T47D (cell line): ENCODE measurements at places on chromosomes 5 and 9.

GRCh38 chr5:66889056-66889455 lies 292.9 kb downstream of the MAST4 start:
- DNase-seq, result no peak

GRCh38 chr9:36913393-36914211 lies 120.5 kb downstream of the PAX5 start:
- DNase-seq, result no peak

DNA sequence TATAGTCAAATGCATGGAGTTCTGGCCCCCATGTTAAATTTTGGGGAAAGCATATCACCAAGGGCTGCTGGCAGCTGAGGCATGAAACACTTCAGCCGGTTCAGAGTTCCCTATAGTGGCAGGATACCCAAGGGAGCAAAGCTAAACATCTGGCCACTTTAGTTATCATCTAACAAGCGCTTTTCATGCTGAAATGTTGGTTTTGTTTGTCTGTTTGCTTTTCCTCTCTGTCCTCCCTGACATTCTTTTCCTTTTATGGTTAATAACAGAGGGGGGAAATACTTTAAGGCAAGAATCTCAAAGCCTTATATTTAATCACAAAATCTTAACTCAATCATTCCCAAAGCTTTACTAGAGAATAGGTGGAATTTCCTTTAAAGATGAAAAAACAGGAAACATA lies 11.9 kb downstream of the APBA1 start:
- no peak for DNase-seq

- no peak for DNase-seq
These were observed 108.3 kb downstream of the EPB41L4A start for GRCh38 chr5:112310746-112311145.

DNA sequence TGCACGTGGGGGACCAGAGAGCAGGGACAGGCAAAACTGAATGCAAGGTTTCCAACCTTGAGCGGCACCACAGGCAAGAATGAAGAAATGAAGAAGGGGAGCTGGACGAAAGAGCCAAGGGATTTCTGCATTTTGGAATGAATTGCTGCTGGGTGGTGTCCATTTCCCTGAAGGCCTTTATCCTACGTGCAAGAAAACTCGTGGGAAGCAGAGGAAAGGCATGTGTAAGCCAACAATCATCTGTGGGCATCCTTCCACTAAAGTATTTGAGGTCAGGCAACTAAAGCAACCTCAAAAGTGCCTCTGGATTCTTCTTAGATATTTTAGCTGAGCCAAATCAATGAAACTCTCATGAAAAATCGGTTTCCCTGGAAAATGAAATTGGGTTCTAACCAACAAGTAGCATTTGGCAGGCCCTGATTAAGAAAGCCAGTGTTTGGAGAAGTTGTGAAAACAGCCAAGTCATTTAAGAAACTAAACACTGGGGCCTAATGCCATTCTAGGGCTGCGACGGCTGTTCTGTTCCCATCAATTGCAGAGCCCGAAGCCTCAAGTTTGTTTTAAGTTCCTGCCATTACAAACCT lies 4.7 kb upstream of the TGFBI start:
- DNase-seq, result no peak

DNA sequence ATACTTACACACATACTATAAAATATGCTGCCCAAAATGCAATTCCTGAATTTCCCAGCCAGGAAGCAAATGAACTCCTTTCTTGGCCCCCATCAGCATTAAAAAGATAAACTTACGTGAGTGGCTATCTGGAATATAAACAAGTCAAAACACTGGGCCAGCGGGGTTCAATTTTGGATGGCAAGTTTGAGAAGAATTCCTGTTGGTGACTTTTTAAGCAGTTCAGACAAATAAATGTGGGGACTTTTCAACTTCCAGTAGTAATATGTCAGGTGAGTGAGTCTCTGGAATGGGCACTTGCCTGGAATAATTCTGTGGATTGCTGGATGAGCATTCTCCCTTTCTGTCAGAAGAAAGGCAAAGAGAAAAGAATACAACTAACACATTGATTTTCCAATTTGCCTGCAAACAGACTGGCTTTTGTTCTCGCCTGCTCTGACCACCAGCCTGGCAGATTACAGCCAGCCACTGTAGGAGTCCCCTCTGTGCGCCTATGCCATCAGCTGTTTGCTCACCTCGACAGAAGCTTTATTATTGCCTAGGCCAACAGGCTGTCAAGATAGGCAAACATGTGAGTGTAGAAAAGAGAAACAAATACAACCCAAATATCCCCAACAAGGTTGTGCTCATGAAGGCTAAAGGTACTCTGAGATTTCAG lies 78.6 kb downstream of the MRPS27 start:
- DNase-seq, result no peak

GRCh38 chr5:172716796-172717313 lies 54.1 kb downstream of the DUSP1 start:
- peak; percentile 74 for DNase-seq

DNA sequence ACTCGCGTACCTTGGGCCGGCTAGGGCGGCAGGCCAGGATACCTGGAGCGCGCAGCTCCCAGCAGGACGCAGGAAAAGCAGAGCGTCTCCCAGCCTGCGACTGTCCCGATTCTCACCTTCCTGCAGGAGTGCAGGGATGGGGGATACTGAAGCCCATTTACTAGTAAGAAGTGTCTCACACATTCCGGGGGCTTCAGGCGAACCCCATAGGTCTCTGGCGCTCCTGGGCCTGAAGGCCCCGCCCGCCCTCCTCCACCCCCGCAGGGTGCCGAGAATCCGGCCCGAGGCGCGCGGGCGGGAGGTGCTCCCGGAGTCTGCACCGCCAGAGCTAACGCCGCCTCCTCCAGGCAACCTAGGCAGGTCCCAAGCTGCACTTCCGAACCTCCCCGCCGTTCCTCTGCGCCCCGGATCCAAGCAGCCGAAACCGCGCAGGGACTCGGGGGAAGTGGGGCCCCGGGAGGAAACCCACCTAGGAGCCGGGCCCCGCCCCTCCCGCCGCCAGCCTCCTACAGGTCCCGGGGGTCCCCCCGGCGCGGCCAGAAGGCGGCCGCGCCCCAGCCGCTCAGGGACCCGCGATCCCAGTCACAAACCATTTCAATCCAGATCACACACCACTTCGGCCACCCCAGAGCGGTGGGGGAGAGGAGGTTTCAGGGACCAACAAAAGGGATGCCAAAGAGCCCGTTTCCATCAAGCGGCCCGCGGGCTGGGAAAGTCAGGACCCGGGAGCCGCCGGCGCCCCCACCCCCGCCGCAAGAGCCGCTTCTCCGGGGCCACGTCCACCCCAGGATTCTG lies 1.2 kb downstream of the ROR2 start:
- DNase-seq, result peak; percentile 85

- DNase-seq, result no peak
These were observed 431.3 kb downstream of the SPATA31D1 start for GRCh38 chr9:82419696-82420486.

- DNase-seq, result no peak
These were observed 80.6 kb upstream of the POU5F2 start for GRCh38 chr5:93821891-93822415.

- no peak for DNase-seq
These were observed 53.6 kb downstream of the GIN1 start for GRCh38 chr5:103066326-103066725.

- no peak for DNase-seq
These were observed 1.7 kb downstream of the FREM1 start for GRCh38 chr9:14908295-14909180.

DNA sequence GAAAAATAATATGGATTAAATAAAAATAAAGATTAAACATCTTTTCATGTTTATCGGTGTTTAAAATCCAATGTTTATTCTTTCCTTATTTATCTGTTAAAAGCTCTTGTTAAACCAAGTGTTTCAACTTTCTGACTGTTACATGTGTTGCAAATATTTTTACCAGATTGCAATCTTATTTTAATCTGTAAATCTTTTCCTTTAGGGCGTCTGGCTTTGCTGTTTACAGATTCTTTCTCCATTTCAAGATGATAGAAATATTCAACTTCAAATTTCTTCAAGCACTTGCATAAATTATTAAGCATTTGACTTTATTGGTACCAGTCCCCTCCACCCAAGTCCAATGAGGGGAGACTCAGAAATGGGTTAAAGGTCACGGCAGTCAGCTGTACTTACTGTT lies 16.9 kb upstream of the ABCA1 start:
- no peak for DNase-seq

DNA sequence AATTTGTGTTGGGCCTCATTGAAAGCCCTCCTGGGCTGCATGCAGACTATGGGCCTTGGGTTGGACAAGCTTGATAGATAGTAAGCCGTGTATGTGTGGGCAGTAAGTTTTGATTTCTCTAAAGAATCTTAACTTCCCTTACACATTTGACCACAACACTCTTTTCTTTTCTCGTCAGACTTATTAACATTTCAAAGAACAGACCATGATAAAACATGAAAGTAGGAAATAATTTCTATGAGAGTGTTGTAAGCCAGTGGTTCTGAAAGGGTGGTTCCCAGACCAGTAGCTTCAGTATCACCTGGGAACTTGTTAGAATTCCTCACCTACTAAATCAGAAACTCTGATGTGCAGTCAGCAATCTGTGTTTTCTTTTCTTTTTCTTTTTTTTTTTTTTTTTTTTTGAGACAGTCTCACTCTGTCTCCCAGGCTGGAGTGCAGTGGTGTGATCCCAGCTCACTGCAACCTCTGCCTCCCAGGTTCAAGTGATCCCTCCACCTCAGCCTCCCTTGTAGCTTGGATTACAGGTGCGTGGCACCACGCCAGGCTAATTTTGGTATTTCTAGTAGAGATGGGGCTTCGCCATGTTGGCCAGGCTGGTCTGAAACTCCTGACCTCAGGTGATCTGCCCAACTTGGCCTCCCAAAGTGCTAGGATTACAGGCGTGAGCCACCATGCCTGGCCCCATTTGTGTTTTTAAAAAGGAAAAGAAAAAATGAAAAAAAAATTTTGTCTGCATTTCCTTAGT lies 20.0 kb upstream of the GCNT1 start:
- no peak for DNase-seq

- peak; percentile 4 for DNase-seq
These were observed 795 bp upstream of the PJA2 start for GRCh38 chr5:109410389-109411148.

- DNase-seq, result peak; percentile 10
These were observed 133.4 kb downstream of the SEMA6A start for GRCh38 chr5:116441223-116441622.

DNA sequence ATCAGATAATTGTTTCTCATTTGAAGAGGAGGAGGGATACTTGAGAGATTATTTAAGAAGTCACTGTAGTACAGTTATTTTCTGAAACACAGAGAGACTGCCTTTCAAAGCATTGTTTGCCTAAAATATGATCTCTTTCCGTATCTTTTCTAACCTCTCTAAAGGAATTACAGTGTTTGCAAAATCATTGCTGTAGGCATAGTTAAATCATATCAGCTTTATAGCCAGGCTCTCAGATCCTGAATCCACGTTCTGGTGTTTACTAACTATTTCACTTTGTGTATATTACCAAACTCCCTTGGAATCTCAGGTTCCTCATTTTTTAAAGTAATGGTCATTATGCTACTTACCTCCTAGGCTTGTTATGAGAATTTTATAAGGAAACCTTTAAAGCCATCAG lies 1151.6 kb upstream of the CDH9 start:
- no peak for DNase-seq

DNA sequence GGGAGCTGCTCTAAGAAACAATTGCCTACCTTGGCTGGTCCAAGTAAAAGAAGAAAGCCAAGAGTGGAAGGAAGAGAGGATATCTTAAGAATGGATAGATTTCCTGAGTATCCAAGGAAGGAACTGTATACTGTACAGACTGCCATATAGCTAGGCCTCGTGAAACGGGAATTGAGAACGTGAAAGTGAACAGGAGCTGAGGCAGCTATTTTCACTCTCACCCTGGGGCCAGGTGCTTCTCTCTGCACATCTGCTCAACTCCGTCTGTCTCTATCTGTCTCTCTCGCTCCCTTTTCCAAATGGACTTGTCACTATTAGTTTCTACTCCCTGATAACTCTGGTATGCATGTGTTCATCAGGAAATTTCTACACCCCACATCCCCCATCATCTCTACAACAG lies 35.9 kb upstream of the TESK1 start:
- no peak for DNase-seq

GRCh38 chr5:132586063-132586462 lies 29.3 kb downstream of the RAD50 start:
- DNase-seq, result no peak

GRCh38 chr9:8014997-8015682 lies 215.6 kb upstream of the DMAC1 start:
- DNase-seq, result no peak

- no peak for DNase-seq
These were observed 76.0 kb downstream of the PSD2 start for GRCh38 chr5:139871614-139872013.

DNA sequence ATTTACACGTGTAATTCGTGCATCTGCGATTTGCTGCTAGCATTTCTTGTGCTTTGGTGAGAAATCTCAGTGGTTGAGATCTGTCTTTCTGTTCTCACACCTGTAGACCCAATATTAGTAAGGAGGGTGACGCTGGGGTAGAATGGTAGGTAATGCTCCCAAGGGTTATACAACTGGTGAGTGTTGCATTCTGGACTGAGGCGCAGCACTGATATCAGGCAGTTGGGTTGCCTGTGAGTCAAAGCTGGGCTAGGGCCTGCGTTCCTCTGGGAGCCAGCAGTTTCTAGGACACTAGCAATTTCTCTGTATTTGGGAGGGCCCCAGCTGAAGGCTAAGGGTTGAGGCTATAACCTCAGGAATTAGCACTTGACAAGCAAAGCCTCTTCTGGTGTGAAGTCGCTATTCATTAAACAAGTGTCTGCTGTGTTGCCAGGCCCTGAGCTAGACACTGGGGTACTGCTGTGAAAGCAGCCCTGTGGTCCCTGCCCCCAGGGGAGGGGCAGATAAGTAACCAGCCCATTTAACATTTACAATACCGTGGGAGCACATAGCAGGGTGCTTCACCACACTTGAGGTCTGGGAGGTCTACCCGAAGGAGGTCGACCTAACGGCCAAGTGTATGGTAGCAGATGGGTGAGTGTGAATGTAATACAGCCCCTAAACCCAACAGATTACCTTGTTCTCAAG lies 28.7 kb downstream of the LARP1 start:
- DNase-seq, result no peak

GRCh38 chr5:122775550-122776542 lies 966 bp downstream of the SNX2 start:
- no peak for DNase-seq

DNA sequence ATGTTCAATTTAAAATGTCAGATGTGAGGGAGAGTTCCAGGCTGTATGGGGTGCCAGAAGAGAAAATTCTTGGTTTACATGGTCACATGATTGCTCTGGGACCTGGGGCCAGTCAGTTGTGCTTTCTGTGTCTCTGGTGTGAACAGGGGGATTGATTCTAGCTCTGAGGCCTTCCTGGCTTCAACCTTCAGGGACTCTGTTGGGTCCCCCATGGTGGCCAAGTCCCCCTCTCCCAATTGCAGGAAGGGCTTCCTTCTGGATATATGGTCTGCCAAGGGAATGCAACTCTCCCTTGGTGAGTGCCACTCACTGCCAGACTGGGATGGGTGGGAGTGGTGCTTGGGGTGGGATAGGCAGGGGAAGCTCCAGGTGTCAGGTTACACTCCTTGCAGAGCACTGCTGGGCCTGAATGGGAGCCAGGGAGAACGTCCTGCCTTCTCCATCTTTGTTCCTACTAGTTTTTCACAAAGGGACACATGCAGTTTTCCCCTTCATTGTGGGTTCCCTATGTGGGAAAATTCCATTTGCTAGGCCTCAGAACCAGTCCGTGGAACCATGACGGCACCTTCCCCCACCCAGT lies 153.2 kb downstream of the MELK start:
- DNase-seq, result no peak
